ENCODE measurements at places on chromosomes 12 and 14.

GRCh38 chr12:7441216-7441615, 2.7 kb downstream of the CD163L1 start:
- no peak for DNase-seq

DNA sequence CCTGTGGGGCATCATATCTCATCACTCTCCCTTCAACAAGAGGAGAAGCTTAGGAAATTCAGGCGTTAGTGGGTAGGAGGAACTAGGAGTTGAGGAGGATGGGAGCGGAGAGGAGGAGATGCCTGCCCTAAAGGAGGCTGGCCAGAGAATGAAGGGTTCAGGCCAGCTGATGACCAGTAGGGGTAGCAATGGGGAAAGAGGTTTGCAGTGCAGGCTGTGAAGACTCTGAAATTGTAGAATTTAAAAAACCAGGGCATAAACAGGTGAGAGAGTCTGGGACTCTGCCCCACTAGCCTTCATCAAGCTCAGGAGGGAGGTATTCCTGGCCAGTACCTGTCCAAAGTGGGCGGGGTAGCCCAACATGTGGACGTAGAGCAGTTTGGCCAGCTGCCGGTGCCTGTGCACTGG, 809 bp downstream of the AP1G2 start:
- no peak for DNase-seq

DNA sequence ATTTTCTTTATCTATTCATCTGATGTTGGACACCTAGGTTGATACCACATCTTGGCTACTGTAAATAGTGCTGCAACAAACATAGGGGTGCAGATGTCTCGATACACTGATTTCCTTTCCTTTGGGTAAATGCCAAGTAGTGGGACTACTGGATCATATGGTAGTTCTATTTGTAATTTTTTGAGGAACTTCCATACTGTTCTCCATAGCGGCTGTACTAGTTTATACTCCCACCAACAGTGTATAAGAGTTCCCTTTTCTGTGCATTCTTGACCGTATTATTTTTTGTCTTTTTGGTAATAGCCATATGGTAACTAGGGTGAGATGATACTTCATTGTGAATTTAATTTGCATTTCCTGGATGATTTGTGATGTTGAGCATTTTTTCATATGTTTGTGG, 71.8 kb downstream of the LRP6 start:
- no peak for DNase-seq

DNA sequence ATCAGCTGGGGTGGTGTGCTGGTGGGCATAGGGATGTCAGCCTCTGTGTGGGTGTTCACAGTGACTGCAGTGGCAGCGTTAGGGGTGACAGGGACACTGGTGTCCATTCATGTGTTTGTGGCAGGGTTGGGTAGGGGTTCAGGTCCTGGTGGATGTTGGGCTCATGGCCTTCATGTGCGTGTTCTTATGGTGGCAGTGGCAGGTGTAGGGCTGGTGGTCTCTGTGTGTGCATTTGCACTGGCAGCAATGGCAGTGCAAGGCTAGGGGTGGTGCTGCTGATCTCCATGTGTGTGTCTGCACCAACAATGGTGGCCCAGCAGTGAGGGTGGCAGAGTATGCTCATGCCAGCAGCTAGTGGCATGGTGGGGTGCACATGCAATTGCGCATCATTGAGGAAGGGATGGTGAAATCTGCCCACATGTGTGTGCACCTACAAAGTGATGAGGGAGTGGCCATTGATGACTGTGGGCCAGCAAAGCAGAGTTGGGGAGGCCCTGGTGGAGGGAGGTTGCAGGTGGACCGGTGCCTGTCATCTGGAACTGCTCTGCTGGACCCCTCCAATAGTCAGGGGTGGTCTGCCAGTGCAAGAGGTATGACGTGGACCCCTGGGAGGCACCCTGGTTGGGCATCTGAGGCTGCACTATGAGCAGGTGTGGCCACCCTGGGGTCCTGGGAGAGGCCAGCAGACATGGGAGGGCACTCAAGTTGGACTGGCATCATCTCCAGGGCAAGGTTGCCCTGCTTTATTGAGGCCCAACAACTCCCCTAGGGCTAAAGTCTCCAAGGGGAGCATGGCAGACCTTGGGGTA, 182.9 kb downstream of the TTC6 start:
- DNase-seq: no peak

- no peak for DNase-seq
These were observed 10.2 kb upstream of the SLC17A8 start for GRCh38 chr12:100346660-100347059.

GRCh38 chr14:49961270-49962222, 68.7 kb downstream of the ARF6 start:
- no peak for DNase-seq

DNA sequence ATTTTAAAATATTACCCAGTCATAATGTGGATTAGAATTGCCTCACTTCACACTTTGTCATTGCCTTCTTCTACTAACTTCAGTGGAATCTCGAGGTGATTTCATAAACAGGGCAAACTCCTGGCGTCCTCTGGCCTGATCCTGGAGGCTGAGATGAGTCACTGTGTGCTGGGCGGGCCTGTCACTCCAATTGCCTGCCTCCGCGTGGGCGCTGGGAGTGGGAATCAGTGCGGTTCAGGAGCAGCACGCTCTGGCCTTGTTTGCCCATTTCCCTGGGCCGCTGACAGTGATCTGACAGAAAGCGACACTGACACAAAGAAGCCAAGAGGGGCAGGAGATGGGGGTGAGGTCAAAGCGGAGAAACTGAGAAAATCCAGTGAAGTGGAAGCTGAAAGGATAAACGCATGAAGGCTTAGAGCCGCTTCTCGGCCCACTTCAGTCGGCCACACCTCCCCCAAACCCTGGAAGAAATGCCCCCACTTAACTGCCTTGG, 29.7 kb downstream of the LGR5 start:
- peak; percentile 50 for DNase-seq

- no peak for DNase-seq
These were observed 56.7 kb upstream of the BICD1 start for GRCh38 chr12:32049956-32050355.

DNA sequence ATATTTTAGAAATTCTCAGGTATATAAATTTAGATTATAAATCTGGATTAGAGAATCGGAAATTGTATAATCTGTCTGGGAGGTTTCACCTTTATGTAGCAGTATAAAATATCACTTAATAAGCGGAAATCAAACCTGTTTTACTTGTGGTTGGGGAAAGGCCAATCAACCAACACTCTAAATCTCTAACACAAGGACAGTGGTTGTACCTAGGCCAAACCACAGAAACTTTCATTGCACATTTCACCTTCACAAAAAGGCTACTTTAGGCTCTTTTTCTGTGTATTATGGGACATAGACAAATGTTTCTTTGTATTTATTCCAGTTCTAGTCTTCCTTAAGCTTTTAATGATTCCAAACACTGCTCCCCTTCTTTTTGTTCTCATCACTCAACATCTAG, 19.8 kb downstream of the ERH start:
- no peak for DNase-seq

DNA sequence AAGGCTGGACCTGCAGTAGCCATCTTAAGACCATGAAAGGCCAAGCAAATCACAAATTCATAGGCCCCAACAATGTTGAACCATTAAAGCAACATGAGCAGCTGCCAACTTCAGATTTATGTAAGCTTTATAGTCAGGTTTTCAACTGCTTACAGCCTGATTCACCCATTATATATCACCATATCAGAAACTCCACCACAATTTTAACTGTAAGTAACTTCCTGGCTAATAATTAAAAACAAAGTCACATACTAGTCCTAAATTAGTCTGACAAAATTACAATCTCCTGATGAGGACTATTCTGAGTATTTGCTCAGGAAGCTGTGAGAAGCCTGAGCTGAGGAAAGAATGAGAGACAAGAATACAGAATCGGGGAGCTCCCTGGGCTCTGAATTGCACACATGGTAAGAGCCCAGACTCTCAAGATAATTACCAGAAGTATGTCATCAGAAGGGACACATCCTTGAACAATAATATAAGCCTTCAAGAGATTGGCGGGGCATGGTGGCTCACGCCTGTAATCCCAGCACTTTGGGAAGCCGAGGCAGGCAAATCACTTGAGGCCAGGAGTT, 55.1 kb downstream of the NUMB start:
- no peak for DNase-seq

DNA sequence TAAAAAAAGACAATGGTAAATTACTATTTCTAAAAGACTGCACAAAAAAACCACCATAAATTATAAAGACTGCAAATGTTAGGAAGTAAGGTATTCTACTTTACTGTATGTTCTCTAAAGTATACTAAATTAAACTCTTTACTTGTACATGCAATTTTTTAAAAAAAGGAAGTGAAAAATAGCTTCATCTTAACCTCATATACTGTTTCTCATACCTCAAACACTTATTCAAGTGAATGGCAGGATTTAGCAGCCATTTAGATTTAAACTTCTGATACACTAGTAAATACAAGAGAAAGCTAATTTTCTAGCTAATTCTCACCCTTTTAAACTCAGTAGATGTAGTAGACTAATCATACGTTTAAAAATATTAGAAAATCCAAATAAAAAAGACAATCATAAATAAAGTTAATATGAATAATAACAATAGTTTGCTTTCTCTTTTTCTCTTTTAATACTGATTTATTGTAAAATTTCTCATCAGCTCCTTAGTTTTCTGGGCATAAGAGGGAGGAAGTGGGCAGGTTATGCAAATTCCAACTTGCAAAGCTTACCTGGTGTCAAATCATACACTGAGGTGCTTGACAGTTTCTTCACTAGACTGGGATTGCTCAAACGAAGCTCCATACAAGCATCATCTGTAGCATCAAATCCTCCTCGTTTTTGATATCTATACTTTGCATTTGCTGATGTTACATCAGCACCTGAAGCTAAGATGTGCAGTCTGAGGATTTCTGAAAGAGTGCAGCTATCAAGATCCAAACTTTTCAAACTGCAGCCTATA, 71.0 kb upstream of the CFL2 start:
- DNase-seq: no peak

GRCh38 chr12:105461271-105461943, 130.9 kb downstream of the C12orf75 start:
- DNase-seq: no peak
